ENCODE measurements at places on chromosomes 7 and 10. TPM values are rescaled to one million over a fixed set of nuclear protein-coding genes. Genes with fewer than 3 reads are reported as not detected.

GRCh38 chr7:1114505-1114904 lies 26.6 kb downstream of the GPER1 start:
- no peak for DNase-seq
- H3K36me3 ChIP-seq, result peaks cover 3% of the 10 kb centered on the region
- no peak overlapping the region for H3K4me3 ChIP-seq
- no peak overlapping the region for H3K27ac ChIP-seq

SHH gene
- total RNA-seq, result 0.08 TPM

DNA sequence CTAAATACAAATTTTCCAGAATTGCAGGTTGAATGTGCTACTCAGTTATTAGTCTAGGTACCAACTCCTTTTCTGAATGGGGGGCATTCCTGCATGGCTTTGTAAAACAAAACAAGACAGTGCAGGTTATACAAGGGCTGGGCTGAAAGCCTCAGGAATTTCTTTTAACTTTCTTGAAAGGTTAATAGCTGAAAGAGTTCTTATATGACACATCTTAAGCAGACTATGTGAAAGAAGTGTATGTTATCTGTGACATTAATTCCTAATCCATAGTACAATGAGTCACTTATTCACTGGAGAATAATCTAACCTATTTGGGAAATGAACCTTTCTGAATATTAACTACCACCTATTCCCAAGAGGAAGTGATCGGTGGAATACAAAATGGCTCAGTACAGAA lies 115.6 kb upstream of the FAM133B start:
- no peak overlapping the region for H3K27ac ChIP-seq
- peaks cover 65% of the 10 kb centered on the region for H3K36me3 ChIP-seq
- no peak for DNase-seq
- no peaks in the 10 kb centered on the region for H3K27me3 ChIP-seq

DNA sequence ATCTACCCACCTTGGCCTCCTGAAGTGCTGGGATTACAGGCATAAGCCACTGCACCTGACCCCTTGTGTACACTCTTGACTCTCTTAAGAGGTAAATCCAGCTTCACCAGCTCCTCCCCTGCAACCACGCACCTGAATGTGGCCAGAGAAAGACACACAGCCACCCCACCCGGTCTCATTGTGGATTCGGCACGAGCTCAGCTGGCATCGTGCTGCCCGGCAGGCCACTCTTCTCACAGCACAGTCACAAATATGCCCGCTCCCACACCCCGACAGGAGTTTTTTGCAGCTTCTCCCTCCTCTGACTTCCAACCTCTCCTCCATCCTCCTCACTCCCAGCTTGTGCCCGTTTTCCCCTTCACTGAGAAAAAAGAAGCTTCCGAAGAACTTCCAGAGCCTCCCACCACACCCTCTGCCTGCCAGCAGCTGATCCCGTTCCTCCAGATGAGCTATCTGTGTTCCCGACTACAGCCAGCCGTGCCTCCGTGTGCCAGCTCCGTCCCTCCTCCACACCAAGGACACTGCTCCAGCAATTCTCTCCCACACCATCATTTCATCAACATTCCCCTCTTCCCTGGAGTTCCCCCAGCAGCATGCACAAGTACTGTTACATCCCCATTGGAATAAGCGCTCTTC lies 8.0 kb upstream of the SMARCD3 start:
- H3K4me3 ChIP-seq, result no peak overlapping the region
- DNase-seq, result no peak
- peaks cover 2% of the 10 kb centered on the region for H3K4me1 ChIP-seq
- no peak overlapping the region for H3K27ac ChIP-seq
- peaks cover 33% of the 10 kb centered on the region for H3K27me3 ChIP-seq

GRCh38 chr10:12201543-12201942 lies 5.6 kb downstream of the CDC123 start:
- peak; percentile 27 for DNase-seq
- peak overlapping the region; percentile 68 for H3K27ac ChIP-seq
- H3K4me3 ChIP-seq, result no peak overlapping the region
- no peaks in the 10 kb centered on the region for H3K27me3 ChIP-seq

STAG3 gene
- total RNA-seq, result 16.5 TPM

TAS2R41 gene
- total RNA-seq, result not detected

- peak; percentile 64 for DNase-seq
- H3K4me1 ChIP-seq, result peaks cover 38% of the 10 kb centered on the region
- H3K27me3 ChIP-seq, result no peaks in the 10 kb centered on the region
- H3K27ac ChIP-seq, result peak overlapping the region; percentile 50
Measured at GRCh38 chr10:50421026-50421719, 169.9 kb upstream of the ASAH2 start.

GPR85 gene
- not detected for total RNA-seq

DNA sequence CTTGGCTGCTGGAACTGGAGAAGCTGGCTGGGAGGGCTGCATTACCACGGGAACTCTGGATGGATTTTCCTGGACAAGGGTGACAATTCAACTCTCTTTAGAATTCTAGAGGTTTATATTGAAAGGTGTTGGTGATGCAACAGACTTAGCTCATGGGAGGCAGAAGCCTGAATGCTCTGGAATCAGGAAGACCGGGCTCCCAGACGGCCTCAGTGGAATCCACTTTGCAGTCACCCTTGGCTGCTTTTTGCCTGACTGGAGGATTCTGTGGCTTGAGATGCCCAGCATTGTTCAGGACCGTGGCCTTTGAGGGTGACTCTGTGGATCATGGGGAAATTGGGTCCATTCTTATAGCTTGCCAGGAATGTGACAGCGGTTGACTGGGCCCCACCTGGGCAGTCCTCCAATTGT lies 32.3 kb downstream of the PYROXD2 start:
- H3K27ac ChIP-seq, result no peak overlapping the region
- no peaks in the 10 kb centered on the region for H3K27me3 ChIP-seq
- no peaks in the 10 kb centered on the region for H3K36me3 ChIP-seq
- H3K4me3 ChIP-seq, result no peak overlapping the region
- DNase-seq, result no peak

GRCh38 chr10:116015583-116016333 lies 257.2 kb downstream of the GFRA1 start:
- H3K4me1 ChIP-seq, result no peaks in the 10 kb centered on the region
- H3K27ac ChIP-seq, result no peak overlapping the region

GRCh38 chr7:121503039-121503438 lies 106.9 kb upstream of the FAM3C start:
- H3K27ac ChIP-seq, result no peak overlapping the region
- H3K4me3 ChIP-seq, result no peak overlapping the region
- H3K36me3 ChIP-seq, result peaks cover 6% of the 10 kb centered on the region
- H3K27me3 ChIP-seq, result no peaks in the 10 kb centered on the region
- no peak for DNase-seq

MRC1 gene
- total RNA-seq, result not detected

GRCh38 chr10:44627591-44628354 lies 242.9 kb upstream of the CXCL12 start:
- DNase-seq, result no peak
- H3K4me1 ChIP-seq, result no peaks in the 10 kb centered on the region
- H3K36me3 ChIP-seq, result no peaks in the 10 kb centered on the region
- no peak overlapping the region for H3K27ac ChIP-seq
- H3K27me3 ChIP-seq, result no peaks in the 10 kb centered on the region
- no peak overlapping the region for H3K4me3 ChIP-seq

GRCh38 chr7:83937930-83938329 lies 256.7 kb downstream of the SEMA3A start:
- no peaks in the 10 kb centered on the region for H3K27me3 ChIP-seq
- H3K4me1 ChIP-seq, result no peaks in the 10 kb centered on the region
- H3K27ac ChIP-seq, result no peak overlapping the region
- no peak for DNase-seq

SLC13A1 gene
- total RNA-seq, result not detected

AKR1D1 gene
- not detected for total RNA-seq

- peaks cover 54% of the 10 kb centered on the region for H3K4me1 ChIP-seq
- peak overlapping the region; percentile 95 for H3K27ac ChIP-seq
- H3K36me3 ChIP-seq, result peaks cover 44% of the 10 kb centered on the region
- no peaks in the 10 kb centered on the region for H3K27me3 ChIP-seq
- peak; percentile 53 for DNase-seq
- peak overlapping the region; percentile 88 for H3K4me3 ChIP-seq
Measured at GRCh38 chr7:103343758-103344452, 662 bp downstream of the DNAJC2 start.

DNA sequence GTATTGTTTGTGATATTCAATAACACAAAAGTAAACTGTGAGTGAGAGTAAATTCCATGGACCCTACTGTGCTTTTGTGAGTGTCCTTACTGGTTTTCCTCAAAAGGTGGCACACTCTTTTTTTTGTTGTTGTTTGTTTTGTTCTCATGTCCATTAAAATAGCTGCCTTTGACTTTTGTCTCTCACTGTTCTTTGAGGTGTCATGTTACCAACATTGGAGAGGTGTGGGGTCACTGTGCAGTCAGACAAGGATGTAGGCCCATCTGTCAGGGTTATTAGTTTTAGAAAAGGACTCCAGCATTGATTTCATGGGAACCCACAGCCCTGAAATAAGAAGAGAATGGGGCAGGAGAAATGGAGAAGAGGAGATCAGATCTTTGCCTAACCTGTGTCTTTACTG lies 383.1 kb downstream of the SORCS3 start:
- no peaks in the 10 kb centered on the region for H3K27me3 ChIP-seq
- no peaks in the 10 kb centered on the region for H3K36me3 ChIP-seq
- H3K27ac ChIP-seq, result no peak overlapping the region
- no peak overlapping the region for H3K4me3 ChIP-seq
- no peak for DNase-seq

DNA sequence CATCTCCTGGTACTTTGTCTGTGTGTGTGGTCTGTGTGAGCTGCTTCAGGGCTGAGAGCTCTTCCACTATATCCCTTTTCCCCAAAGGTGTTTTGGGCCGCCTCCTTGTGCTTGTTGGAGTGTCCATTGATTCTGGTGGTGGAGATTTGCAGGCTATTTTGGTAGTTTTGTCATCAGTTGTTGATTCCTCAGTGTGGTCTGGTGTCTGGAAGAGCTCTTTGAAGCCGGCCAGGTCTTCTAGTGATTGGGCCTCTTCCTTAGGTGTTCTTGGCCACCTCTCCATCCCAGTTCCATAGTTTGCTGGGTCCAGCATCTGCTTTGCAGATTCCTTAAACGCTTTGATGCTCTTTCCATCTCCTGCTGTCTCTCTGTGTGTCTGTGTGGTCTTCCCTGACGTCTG lies 20.8 kb downstream of the MKI67 start:
- peaks cover 9% of the 10 kb centered on the region for H3K4me1 ChIP-seq
- peaks cover 13% of the 10 kb centered on the region for H3K36me3 ChIP-seq
- H3K27me3 ChIP-seq, result no peaks in the 10 kb centered on the region
- no peak overlapping the region for H3K4me3 ChIP-seq
- H3K27ac ChIP-seq, result peak overlapping the region; percentile 67

EIF3A gene
- 127 TPM for total RNA-seq

DNA sequence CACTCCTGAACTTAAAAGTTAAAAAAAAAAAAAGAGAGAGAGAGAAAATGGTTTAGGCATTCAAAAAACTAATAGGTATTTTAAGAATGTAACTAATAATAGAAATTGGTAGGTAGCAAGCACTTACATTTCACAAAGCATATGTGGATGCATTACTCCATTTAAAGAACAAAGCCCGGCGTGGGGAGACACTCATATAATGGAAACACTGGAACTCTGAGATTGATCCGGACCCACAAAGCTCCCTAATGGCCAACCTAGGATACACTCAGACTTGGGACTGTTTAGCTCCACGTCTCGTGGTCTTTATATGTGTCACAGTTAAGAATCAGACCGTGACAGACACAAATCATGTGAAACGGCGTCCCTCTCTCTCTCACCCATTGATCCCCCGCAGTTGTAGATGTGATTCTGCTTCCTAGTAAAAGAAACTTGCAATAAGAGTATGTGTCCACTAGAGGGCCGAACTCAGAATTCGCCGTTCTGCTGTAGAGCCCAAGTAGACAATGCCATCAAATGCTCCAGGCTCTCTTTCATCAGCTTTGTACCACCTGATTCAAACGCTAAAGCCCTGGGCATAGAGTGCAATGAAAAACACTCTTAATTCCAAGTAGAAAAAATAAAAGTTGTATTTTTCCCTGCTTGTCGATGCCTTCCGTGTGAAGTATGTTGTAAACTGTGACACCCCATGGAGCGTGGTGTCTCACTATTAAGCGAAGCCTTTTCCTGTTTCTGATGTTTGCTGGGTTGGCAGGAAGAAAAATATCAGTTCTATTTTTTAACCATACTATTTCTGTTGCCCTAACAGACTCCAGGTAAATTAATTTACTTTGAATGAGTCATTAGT lies 429.0 kb upstream of the MTPN start:
- no peak overlapping the region for H3K4me3 ChIP-seq

SFRP4 gene
- total RNA-seq, result not detected

DNA sequence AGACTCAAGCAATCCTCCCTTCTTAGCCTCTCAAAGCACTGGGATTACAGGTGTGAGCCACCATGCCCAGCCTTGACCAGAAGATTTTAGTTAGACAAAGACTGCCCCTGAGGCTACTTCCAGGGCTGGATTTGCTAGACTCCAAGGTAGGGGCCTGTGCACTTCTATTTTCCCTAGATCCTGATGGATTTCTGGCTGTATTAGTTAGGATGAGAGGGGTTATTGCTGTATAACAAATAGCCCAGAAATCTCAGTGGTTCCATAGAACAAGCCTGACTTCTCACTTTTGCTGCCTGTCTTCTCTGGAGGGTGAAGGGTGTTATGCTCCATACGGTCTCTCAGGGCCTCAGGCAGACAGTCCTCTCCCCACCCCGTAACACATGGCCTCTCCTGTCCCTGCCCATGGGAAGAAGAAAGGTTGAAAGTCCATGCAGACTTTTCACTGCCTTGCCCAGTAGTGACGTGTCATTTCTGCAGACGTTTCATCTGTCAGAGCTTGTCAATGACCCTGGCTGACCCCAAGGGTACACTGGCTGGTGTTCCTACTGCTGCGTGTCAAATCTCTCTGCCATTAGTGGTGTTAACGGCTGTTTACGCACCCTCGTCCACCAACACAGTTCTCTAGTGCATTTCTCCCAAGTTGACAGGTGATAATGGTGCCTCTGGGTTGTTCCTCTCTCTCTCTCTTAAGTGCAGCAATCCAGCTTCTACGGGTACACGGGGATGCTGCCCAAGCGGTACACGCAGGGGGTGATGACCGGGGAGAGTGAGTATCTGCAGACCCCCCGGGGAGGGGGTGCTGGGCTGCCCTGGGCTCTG lies 11.6 kb downstream of the SLC29A4 start:
- H3K4me1 ChIP-seq, result peaks cover 14% of the 10 kb centered on the region
- no peak overlapping the region for H3K27ac ChIP-seq
- peaks cover 10% of the 10 kb centered on the region for H3K27me3 ChIP-seq
- no peaks in the 10 kb centered on the region for H3K36me3 ChIP-seq

DNA sequence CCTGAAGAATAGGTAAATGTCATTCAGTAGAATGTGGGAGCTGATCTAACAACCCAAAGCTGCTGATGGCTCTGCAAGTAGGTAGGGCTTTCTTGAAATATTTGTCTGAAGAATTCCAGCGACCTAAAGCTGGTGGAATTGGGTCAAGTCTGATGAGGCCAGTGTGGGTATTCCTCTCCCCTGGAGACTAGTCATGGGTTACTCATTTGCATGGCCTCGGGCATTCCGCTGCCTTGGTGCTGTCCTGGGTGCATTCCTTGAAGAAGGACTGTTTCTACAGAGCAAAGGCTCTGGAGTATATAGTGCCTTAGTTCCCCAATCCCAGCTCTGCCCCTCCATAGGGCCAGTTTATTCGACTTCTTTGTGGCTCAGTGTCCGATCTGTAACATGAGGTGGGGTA lies 19.2 kb downstream of the PDK4 start:
- no peaks in the 10 kb centered on the region for H3K27me3 ChIP-seq
- H3K27ac ChIP-seq, result no peak overlapping the region
- no peak overlapping the region for H3K4me3 ChIP-seq
- DNase-seq, result no peak

GRCh38 chr10:70478191-70479164 lies at the start of gene PALD1:
PALD1 (plus strand) TSS chr10:70478767; CDS start chr10:70525952, 47,185 bp downstream.
- H3K27me3 ChIP-seq, result peaks cover 32% of the 10 kb centered on the region
- DNase-seq, result peak; percentile 54
- peak within 1 kb of the TSS; percentile 77 for H3K4me3 ChIP-seq
- peaks cover 2% of the 10 kb centered on the region for H3K36me3 ChIP-seq

Data from activated CD8-positive, alpha-beta T cell treated with anti-CD3 and anti-CD28 coated beads, Interleukin-2, amount 10 ng/mL, durations not matched to agents 7 days and 5 days (primary cell).